ENCODE measurements at places on chromosomes 4 and X.

DNA sequence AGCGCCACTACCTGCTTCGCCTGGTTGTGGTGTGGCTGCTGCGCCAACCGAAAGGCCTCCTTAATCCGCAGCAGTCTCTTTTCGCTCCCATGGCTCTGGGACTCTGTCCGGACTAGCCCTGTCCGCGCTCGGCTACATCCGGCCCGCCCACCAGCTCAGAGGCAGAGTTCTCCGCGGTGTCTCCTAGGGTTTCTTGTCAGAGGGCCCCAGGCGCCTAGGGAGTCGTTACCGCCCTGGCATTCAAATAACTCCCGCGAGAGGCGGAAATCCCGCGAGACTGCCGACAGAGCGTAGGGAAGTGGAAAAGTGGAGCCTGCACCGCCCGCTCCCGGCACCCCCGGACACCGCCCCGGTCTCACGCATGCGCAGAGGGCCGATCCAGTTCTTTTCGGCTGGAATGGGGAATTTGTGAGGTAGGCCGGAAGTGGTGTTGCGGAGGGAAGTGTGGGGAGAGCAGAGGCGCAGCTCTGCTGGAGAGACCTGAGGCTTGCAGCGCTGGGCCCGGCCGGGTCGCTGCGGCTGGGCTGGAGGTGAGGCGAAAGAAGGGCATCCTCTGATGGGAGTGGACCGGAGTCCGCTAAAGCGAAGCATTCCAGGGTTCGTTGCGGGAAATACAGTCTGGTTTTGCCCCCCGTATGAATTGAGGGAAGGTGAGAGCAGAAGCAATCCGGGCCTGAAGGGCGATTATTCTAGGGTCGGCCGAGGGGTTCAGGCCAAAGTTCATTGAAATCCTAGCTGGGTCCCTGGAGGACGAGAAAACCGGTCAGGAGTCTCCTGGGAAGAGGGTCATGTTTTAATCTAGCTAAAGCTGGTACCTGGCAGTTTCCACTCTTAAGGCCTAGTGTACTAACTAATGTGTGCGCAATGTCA lies at the start of gene FAM200B:
Gene FAM200B (plus strand): TSS at position 456 of the 870 bp plus-strand sequence. CDS start 5,151 bp downstream, outside the sequence.
- peak; percentile 93 for DNase-seq

GRCh38 chr4:3836756-3837601 lies 70.8 kb downstream of the ADRA2C start:
- no peak for DNase-seq

DNA sequence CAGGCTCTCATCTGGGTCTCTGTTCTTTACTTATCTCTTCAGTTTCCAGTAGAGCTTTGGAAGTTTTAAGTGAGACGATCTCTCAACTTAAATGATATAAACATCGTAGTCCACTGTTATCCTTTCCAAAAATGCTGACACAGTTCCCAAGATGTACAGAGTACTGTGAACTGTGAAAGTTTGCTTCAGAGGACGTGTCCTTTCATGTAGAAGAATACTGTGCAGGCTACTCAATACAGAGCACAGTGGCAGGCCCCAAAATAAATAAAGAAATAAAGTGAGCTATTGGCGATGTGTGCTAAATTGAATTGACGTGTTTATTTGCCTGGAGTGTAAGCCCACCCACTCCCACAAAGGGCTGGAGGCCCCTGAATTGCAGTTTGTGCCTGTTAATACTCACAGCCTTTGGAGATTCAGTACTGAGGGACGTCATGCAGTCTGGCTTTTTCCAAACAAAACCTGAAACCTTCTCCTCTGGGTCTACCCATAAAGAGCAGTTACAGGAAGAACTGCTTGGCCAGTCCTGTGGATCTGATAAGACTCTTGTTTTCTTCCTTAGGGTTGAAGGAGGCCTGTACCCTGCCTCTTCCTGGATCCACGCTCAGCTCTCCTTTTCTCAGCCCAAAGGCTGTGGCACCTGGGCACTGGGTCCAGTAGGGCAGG lies 66.1 kb downstream of the SOWAHB start:
- no peak for DNase-seq

- DNase-seq = no peak
Observed at GRCh38 chrX:50103176-50103575, 97.6 kb downstream of the AKAP4 start.

DNA sequence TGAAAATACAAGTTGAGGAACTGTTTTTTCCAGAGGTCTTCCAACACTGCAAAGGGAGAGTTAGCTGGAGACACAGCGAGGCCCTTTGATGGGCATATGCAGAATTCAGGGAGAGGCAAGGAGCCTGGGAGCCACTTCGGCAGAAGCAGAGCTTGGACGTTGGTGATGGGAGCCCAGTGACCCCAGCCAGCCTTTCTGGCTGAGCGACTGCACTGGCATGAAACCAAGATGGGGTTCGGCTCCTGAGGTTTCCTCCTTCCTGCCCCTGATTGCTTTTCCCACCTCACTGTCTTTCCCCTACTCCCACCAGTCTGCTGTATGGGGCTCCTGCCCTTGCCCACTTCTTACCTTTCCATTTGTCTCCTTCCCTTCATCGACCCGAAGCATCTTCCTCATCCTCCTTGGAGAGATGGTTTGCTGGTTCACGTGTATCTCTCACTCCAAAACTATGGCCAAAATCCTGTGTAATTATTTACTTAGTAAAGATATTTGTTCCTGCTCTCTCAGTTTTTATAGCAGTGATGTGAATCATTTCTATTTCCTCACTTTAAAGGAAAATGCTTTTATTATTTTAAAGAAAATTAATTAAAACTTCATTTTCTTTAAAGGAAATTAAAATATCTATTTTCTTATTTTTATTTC lies 100.5 kb downstream of the NFKB1 start:
- DNase-seq = no peak

- DNase-seq = peak; percentile 56
Observed at GRCh38 chrX:103919270-103919637, 43.2 kb upstream of the TMSB15B start.

DNA sequence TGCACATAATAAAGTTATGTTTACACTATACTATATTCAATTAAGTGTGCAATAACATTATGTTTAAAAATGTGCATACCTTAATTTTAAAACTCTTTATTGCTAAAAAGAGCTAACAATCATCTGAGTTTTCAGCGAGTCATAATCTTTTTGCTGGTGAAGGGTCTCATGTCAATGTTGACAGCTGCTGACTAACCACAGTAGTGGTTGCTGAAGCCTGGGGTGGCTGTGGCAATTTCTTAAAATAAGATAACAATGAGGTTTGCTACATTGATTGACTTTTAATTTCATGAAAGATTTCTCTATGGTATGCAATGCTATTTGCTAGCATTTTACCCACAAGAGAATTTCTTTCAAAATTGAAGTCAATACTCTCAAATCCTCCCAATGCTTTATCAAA lies 58.6 kb downstream of the C4orf46 start:
- no peak for DNase-seq

GRCh38 chr4:111268769-111269414 lies 646.0 kb upstream of the PITX2 start:
- peak; percentile 52 for DNase-seq

- DNase-seq = no peak
Observed at GRCh38 chr4:13580036-13580435, 35.7 kb upstream of the NKX3-2 start.

DNA sequence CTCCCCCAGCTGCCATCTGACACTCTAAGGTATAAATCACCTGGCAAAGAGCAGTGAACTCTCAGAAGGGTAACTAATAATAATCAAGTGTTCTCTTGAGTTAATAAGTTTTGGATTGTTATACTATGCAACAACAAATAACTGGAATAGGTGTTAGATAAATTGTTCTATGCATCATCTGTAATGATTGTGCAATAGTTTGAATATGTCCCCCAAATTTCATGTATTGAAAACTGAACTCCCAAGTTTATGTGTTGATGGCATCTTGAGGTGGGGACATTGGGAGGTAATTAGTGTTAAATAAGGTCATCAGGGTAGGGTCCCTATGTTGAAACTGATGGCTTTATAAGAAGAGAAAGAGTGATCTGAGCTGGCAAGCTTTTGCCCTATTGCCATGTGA lies 272.7 kb upstream of the TAPT1 start:
- DNase-seq = no peak

DNA sequence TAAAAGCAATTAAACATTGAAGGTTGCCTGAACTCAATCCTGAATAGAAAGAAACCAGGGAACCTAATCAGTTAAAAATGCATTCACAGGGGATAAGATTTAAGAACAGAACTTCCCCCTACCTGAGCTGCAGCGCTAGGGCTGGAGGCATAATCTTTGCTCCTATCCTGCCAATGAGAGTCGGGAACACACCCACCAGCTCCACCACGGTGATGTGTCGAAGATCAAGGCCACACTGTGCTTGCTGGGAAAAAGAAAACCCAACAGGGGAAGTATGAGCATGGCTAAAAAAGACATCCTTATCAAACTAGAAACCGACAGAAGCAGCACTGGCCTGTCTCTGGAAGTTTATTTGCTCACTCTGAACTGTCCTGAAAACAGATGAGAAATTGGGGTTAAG lies 66.3 kb downstream of the SRPX start:
- DNase-seq = no peak

- DNase-seq = no peak
Observed at GRCh38 chr4:28402751-28403150, 1542.1 kb downstream of the STIM2 start.

GRCh38 chr4:137587796-137588195 lies 55.5 kb upstream of the PCDH18 start:
- no peak for DNase-seq

- DNase-seq = no peak
Observed at GRCh38 chrX:1558761-1559468, 21.9 kb upstream of the P2RY8 start.

DNA sequence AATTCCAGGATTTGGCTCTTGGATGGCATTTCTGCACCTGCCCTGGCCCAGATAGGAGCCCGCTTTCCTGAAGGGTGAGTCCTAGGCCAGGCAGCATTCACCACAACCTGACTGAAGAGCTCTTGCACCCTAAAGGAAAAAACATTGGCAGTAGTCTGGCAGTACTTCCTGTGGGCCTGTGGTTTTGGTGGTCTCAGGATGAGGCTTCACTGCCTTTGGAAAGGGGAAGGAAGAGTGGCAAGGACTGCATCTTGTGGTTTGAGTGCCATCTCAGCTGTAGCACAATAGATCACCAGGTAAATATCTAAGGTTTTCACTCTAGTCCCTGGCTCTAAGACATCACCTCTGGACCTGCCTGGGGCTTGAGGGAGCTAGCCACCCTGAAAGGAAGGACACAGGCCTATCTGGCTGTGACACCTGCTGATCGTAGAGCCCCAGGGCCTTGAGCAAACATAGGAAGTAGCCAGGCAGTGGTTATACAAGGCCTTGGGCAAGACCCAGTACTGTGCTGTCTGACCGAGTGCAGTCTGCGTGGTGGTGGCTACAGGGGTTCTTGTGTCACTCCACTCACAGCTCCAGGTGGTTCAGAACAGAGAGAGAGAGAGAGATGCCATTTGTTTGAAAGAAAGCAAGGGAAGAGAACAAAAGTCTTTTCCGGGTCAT lies 28.5 kb upstream of the PRRG1 start:
- DNase-seq = no peak

GRCh38 chr4:8048856-8049676 lies 109.4 kb upstream of the AFAP1 start:
- no peak for DNase-seq

- no peak for DNase-seq
Observed at GRCh38 chr4:133623847-133624246, 474.8 kb downstream of the PCDH10 start.

DNA sequence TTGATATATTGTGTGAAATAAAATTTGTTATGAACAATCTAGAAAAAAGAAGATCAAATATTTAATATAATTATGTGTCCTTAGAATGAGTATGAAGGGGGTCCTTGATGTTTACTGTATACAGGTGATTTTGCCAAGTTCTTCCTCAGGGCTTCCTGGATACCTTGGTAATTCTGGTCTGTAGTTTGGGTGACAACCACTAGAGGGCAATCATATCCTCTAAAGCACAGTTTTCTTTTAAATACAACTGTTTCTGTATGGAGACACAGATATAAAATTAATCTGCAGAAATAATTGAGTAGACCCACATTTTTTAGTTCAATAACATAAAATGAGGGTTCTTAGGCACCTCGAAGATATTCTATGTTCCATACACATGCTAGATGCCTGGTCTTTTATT lies 157.7 kb downstream of the SPANXN1 start:
- no peak for DNase-seq

DNA sequence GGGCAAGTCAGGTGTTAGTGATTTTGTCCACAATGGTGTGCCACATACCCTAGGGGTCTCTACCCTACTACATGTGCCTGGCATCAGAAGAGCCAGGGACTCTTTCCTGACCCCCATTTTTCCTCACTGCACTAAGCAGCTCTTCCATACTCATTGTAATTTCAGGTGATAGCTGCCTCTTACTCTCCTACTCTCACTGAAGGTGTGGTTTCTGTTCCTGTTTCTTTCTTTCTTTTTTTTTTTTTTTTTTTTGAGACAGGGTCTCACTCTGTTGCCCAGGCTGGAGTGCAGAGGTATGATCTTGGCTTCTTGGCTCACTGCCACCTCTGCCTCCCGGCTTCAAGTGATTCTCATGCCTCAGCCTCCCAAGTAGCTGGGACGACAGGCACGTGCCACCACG lies 164.9 kb upstream of the USP9X start:
- DNase-seq = no peak

DNA sequence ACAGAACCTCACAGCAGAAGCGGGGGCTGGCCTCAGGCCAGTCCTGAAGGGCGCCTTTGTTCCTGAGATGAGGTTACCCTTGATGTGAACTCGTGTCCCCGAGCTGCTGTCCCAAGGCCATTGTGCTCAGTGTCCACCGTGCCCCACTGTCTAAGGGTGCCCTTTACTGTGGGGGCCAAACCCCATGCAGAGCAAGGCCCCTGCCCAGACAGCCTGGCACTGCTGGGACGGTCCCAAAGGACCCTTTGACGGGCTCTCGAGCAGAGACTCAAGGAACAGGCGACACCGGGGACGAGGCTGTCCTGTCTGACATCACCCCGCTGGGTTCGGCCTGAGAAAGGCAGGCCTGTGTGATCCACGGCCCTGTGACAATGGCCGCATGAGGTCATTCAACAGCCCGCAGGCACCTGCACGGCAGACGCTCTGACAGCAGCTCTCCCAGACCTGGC lies 100.6 kb downstream of the ABLIM2 start:
- DNase-seq = no peak

- no peak for DNase-seq
Observed at GRCh38 chr4:48030470-48030869, 13.9 kb downstream of the NIPAL1 start.

- no peak for DNase-seq
Observed at GRCh38 chr4:164847967-164848649, 28.9 kb upstream of the APELA start.

GRCh38 chr4:176150356-176150682 lies 45.1 kb downstream of the SPATA4 start:
- DNase-seq = no peak

GRCh38 chrX:124216396-124217115 lies 115.9 kb upstream of the TEX13D start:
- DNase-seq = no peak

GRCh38 chr4:119135721-119136121 lies at the start of gene MYOZ2:
MYOZ2 (plus strand) TSS chr4:119135832; CDS start chr4:119136526, 694 bp downstream.
- DNase-seq = no peak

DNA sequence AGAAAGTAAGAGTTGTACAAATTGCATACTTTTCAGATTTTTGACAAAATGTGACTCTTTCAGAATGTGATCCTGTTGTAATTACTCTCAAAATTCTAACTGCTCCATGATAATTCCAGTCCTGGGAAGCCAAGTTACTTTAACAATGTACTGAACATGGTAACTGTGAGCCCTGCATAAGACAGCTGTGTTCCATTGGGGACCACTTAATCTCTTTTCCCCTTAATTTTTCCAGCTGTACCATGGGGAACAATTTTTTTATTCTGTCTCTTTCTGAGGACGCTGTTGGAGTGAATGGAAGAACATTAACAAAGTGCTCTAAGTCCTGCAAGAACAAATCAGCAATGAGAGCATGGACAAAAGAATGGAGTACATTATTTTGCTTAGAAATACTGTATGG lies 95.8 kb downstream of the UPRT start:
- no peak for DNase-seq

- no peak for DNase-seq
Observed at GRCh38 chr4:172202480-172203076, 389.4 kb downstream of the GALNTL6 start.

All from NCI-H446 treated with DMSO at 0.1 percent for 48 hours (cell line).